Colonic mucosa (tissue), 4 donors: ENCODE measurements at places on chromosomes 3 and 15. TPM values are rescaled to one million over a fixed set of nuclear protein-coding genes. Genes with fewer than 3 reads are reported as not detected.

FBXW12 gene
- total RNA-seq = not detected

TGM5 gene
- total RNA-seq = not detected

COX5A gene
- total RNA-seq = 623 TPM

FGF7 gene
- total RNA-seq = 13.3 TPM

IL12A gene
- 0.25 TPM for total RNA-seq

SLC28A2 gene
- 21.6 TPM for total RNA-seq

PEX5L gene
- not detected for total RNA-seq

CKMT1B gene
- total RNA-seq = 216 TPM

ADAMTS9 gene
- total RNA-seq = 14.3 TPM

GRCh38 chr3:25452192-25452591 lies 24.1 kb downstream of the RARB start:
- no peak for DNase-seq

DNA sequence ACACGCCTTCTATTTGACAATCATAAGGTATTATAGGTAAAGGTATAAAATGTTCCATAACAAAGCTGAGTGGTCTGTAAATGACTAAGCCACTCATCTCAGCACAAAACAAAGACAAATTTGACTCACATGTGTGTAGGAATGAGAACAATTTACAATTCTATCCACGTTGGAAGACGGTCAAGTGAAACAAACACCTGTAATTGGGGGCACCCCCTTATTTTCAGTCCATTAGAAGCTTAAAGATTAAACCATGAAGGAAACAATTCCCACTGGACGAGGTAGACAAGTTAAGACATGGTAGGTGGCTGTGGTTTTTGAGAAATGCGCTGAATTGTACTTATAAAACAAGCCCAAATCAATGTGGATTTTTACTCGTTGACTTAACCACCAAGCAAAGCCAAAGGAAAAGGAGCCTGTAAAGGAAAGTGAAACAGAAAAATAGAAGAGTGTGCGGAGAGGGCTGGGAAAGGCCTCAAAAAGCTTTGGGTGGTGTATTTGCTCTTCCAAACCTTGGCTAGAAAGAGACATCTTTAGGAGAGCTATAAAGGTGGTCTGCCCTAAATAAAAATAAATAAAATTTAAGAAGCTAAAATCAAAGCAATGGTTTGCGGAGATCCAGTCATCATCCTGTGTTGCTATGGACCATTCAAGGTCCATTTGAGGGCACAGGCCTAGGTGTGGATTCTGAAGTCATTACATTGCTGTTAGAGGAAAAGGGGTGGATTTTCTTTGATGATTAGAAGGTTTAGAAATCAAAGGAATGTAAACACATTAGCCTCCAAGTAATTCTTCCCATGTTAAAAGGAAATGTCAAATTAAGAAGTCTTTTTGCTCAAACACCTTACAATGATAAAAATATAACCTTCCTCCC lies 135.0 kb downstream of the TFG start:
- DNase-seq = no peak

GRCh38 chr15:81910355-81911021 lies 135.3 kb downstream of the MEX3B start:
- no peak for DNase-seq

- DNase-seq = no peak
These were observed 59.3 kb upstream of the ADCY5 start for GRCh38 chr3:123508178-123508577.

GRCh38 chr15:90200534-90201129 lies 498 bp upstream of the SEMA4B start:
- peak; percentile 39 for DNase-seq

DNA sequence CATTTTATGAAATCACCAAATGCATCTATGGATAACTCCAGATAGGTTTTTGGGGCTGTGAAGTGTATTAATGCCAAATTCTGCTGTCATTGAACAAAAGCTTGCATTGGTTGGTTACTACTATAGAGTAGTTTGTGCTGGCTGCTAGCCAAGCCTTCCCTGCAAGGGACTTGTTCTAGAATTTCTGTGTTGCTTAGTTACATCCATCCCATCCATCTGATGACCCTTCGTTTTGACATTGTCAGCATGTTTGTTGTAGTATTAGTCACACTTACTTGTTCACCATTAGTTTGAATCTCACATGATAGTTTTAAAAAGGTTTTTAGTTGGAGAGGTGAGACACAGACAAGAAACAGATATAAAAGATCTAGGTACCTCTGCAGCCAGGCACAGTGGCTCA lies 7.0 kb upstream of the NIPA2 start:
- DNase-seq = no peak

- DNase-seq = no peak
These were observed 1438.2 kb downstream of the ZPLD1 start for GRCh38 chr3:103873021-103873420.

DNA sequence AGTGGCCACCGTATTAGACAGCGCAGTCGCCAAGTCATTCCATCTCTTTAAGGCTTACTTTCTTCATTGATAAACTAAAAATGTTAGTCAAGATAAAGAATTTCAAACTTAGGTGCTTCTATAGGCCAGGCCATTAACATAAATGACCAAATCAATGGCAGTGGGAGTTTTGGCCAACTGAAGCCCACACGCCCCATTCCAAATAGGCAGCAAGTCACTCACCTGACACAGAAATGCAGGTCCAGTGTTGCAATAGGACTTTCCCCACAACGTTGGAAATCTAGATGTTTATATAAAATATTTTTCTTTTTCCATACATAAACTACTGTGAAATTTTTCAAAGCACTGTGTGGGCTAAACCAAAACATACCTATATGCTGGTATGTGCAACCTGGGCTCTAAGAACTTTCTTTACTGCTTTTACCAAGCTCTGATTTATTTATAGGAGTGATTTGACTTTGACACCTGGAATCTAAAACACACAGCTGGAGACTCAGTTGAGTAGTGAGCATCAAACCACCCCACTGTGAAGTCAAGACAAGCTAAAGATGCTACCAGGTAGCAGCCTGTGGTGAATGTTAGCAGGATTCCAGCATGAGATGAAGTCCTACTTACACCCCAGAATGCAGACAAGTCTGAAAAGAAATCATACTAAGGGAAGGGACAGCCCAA lies 15.1 kb downstream of the GOLIM4 start:
- no peak for DNase-seq

GRCh38 chr15:63030101-63030551 lies 12.4 kb upstream of the TPM1 start:
- DNase-seq = peak; percentile 46

- DNase-seq = no peak
These were observed 20.6 kb upstream of the C3orf49 start for GRCh38 chr3:63798544-63798943.

GRCh38 chr3:62246094-62246493 lies 127.3 kb downstream of the FEZF2 start:
- DNase-seq = no peak

DNA sequence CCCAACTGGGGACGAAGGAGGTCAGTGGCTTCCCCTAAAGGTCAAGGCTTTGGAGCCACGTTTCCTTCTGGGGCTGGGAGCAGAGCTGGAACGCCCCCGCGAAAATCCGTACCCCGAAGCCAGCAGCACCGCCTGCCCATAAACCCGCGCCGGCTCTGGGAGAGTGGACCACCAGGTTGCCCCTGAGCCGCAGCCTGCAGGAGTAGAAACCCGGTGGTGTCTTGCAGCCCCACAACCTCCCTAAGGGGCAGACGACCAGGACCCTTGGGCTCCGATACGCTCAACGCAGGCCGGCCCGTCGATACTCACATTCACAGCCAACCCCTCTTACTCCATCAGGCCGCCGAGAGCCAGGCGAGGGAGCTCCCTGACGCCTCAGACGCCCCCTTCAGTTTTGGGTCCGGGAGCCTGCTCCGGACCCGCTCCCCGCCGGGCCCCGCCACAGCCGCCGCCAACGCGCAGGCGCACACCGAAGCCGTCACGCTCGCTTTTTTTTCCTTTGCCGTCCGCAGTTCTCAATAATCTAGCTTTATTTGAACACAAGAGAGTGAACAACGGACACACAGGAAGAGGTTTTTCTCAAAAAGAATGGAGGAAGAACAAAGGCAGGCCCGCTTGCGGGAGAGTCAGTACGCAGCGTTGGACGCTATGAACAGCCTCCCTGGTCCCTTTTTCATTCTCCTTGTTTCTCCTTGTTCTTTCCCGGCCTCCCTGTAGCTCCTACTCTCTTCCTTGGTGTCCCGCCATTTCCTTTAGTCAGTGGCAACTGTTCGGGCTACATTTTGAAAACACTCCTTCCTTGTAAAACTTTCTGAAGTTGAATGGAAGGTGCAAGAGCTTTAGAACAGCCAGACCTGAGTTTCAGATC lies at the start of gene ZNF106:
Gene ZNF106, minus strand, starts transcription at position 471 of the 868 bp plus-strand sequence. CDS start 18,852 bp downstream, outside the sequence.
- DNase-seq = peak; percentile 90

DNA sequence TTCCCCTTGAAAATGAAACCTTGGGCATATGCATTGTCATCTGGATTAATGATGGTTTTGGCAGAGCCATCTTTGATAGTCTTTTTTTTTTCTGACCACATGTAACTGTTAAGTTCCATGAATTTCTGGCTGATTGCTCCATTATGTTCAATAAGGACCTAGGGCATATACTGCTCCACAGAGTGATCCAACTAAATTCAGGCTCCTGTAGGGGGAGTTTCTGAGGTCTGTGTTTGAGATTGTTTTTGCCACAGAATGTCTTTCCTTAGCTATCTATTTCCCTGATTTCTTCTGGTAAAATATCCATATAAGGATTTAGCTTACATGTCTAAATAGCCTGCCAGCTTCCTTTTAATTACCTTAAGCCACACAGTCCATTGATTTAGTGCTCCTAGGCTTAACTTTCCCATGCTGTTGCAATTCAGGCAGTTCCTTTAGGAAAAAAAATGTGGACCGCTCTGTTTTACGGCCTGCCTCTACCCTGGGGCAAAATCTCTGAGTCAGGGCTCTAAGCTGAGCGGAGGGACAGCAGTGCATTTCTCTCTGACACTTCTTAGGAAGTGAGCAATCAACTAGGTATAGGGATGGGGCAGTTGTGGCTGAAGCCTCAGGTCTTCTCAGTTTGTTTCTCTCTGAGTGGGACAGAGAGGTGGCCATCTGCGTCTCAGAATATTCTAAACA lies 796.2 kb downstream of the NR2F2 start:
- DNase-seq = no peak

GRCh38 chr3:49316696-49317457 lies 23.0 kb downstream of the USP4 start:
- peak; percentile 18 for DNase-seq

DNA sequence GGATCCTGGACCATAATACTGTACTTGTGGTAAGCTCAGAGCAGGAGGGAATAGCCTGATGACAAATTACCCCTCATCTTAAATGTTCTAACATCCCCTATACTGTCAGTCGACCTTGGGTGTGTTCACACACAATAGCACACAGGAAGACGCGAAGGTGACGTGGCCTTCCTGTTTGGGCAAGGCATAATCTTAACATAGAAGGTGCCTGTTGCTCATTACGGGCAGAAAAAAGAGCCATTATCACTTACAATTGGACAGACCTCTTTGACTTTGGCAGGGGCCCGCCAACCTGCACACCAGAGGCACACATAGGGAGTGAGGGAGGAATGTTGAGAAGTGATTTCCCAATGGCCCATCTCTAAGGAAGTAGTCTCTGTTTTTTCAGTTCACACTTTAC lies 144.2 kb downstream of the ANO10 start:
- DNase-seq = no peak

- no peak for DNase-seq
These were observed 96.1 kb downstream of the MCTP2 start for GRCh38 chr15:94327356-94327936.

GRCh38 chr3:61903074-61903473 lies 341.7 kb downstream of the PTPRG start:
- no peak for DNase-seq

GRCh38 chr15:96345560-96346399 lies 15.3 kb downstream of the NR2F2 start:
- DNase-seq = peak; percentile 62

DNA sequence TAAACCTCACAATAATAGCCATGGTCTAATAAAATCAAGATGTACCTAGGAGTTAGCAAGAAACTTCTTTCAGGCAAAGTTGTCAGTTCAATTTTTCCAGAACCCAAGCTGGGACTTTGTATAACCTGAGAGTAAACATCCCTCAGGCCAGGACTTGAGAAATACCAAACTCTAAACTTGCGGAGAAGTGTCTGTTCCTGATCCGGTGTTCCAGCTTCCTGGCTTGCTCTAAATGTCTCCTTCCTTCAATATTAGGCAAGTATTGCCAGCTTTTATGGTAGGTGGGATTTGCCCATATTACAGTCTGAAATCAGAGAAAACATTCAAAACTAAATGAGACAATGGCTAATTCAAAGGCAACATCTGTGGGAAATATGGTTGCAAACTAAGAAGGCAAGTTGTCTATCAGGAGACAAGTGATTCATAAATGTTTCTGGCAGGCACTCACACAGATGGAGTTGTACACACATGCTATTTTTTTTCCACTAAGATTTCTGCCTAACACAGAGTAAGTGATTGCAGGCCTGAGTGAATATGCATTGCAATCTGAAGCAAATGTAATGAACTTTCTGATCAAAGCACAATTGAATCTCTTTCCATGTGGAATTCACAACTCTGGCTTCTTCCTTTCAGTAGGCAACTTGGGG lies 88.3 kb upstream of the COL8A1 start:
- DNase-seq = no peak

DNA sequence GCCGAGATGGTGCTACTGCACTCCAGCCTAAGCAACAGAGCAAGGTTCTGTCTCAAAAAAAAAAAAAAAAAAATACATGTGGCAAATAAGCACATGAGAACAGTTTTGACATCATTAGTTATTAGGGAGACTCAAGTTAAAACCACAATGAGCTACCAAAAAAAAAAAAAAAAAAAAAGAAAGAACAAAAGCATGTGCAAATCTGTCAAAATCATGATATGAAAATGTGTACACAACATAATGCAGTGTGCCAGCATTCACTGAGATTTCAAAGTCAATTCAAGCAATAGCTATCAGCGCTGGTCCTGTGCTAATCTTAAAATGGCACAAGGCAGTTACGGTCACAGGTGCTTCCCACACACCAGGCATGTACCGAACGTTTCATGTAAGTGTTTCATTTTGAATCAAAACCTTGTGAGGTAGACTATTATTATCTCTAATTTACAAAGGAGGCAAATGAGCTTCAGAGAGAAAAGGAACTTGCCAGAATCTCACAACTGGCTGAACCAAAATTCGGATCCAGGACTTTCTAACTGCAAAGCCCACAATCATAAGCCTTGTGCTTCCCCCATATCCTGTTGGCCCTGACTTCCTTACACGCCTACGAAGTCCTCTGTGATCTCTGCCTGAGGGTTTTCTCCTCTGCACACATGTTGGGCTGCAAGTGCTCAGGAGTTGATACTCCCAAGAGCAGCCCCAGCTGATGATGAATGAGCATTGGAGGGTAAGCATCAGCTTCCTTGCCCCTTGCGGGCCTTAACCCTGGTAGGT lies 200.1 kb upstream of the PROK2 start:
- DNase-seq = no peak

DNA sequence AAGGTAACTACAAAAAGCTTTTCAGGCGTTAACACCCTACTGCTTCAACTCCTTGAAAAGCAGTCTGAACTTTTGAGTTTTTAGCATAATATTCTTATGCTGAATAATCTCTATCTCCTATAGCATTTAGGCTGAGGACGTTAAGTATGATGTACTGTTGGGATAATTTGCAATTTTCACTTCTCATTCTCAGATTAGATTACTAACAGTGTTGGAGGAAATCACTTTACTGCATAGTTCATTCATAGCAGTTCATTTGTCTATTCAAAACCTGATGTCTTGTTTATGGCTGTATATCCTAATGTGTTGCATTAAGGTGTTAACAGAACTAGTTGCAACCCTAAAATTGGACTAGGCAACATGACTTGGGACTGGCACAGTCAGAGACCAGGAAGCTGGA lies 983.1 kb downstream of the FHIT start:
- no peak for DNase-seq
